Lower leg skin (tissue), 4 donors: ENCODE measurements at places on chromosomes 3 and 15. TPM values are rescaled to one million over a fixed set of nuclear protein-coding genes. Genes with fewer than 3 reads are reported as not detected.

Gene SLC24A5
- 6.1 TPM for total RNA-seq

Gene MST1R
- total RNA-seq = 29.7 TPM

GRCh38 chr3:79917561-79917960 is 149.8 kb upstream of the ROBO1 start:
- no peak for DNase-seq

- no peak for DNase-seq
These were observed 150.7 kb downstream of the OPA1 start for GRCh38 chr3:193743702-193744047.

- DNase-seq = no peak
These were observed 26.4 kb downstream of the LARS2 start for GRCh38 chr3:45414823-45415222.

GRCh38 chr3:105166893-105167292 is 199.8 kb upstream of the ALCAM start:
- no peak for DNase-seq

DNA sequence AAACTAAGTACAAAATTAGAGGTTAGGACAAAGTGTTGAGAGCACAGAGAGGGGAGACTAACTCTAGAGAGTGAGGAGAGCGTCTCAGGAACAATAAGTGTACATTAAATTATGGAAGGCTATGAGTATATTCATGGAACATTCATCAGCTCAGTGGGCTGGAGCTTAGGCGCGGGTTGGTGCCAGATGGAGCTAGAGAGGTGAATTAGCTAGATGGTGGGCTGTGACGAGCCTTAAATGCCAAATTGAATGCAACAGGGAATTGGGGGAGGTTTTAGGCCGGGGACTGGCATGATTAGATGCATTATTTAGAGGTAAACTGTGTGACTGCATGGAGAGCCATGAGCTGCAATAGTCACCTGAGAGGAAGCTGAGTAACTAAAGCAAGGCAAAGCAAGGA is 97.1 kb downstream of the TMEM108 start:
- no peak for DNase-seq

GRCh38 chr3:115713284-115713683 is 90.0 kb downstream of the GAP43 start:
- DNase-seq = no peak

DNA sequence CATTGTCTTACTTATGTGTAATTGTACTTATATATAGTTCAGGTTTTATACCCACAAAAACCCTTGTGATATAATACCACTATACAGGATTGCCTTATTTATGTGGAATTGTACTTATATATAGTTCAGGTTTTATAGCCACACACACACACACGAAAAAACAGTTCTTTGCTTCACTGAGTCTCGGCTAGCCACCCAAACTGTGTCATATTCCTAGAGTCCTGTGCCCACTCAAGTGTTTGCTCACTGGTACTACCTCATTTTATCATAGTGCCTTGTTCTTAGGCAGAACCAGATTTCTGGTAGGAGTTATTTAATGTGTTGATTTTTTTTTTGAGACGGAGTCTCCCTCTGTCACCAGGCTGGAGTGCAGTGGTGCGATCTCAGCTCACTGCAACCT is 12.5 kb downstream of the RASA2 start:
- DNase-seq = no peak

DNA sequence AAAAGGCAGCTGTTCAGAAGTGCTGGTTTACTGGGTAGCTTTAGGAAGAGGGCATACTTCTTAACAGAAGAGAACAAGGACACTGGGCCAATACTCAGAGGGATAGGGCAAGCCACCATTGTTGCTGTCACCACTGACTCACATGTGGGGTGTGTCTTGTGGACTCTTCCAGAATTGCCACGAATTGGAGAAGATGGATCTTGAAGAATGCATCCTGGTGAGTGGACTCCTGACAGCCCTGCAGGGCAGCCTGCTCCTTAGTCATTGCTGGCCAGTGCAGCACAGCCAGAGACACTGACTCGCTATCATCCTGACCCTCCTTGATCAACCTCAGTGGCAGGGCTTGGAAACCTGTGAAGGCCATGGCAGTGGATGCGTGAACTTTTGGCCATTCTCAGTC is 62.3 kb downstream of the UBP1 start:
- DNase-seq = no peak

DNA sequence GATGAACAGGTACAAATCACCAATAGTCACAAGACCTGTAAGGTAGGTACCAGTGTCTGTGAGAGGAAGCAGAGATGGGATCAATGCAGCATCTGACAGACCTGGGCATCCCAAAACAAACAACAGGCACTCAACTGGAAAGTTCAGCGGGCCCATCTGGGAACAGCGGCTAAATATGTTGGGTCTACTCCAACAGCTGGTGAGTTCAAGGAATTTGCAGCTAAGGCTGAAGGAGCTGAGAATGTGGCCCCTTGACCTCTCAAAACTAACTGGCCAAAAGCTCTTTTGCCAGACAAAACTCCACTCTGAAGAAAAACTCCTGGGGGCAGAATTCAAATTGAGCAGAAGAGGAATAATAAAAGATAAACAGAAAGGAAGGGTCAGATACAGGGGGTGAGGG is 24.4 kb downstream of the AVEN start:
- DNase-seq = no peak

- no peak for DNase-seq
These were observed 75.6 kb downstream of the AQP9 start for GRCh38 chr15:58213587-58214338.
